ENCODE measurements at places on chromosomes 5 and 9.

DNA sequence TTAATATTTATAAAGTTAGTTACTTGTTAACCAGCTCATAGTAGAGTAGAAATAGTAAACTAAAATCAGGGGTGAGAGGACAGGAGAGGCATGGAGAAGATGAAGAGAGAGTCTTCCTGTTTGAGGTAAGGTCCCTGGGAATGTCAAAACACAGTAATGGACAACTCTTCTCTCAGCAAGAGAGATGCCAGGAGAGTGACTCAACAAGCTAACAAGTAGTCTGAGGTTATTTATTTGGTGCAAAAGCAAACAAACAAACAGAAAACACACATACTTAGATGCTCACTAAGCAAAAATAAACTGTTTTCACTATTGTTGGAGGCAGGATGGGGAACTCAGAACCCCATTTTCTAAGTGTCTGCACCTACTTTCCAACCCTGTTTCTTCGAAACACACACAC, 333.2 kb upstream of the RFX3 start:
- DNase-seq = no peak

GRCh38 chr9:136968333-136969127, 8.8 kb upstream of the PTGDS start:
- no peak for DNase-seq

- DNase-seq = no peak
Observed at GRCh38 chr5:2015961-2016360, 133.2 kb upstream of the IRX4 start.

- no peak for DNase-seq
Observed at GRCh38 chr5:67061511-67061910, 135.1 kb downstream of the CD180 start.

- DNase-seq = peak; percentile 35
Observed at GRCh38 chr5:55344392-55344992, 36.7 kb downstream of the MTREX start.

- DNase-seq = no peak
Observed at GRCh38 chr9:8521112-8521511, 721.5 kb upstream of the DMAC1 start.

GRCh38 chr5:139287890-139288635, 5.5 kb upstream of the MATR3 start:
- peak; percentile 42 for DNase-seq

DNA sequence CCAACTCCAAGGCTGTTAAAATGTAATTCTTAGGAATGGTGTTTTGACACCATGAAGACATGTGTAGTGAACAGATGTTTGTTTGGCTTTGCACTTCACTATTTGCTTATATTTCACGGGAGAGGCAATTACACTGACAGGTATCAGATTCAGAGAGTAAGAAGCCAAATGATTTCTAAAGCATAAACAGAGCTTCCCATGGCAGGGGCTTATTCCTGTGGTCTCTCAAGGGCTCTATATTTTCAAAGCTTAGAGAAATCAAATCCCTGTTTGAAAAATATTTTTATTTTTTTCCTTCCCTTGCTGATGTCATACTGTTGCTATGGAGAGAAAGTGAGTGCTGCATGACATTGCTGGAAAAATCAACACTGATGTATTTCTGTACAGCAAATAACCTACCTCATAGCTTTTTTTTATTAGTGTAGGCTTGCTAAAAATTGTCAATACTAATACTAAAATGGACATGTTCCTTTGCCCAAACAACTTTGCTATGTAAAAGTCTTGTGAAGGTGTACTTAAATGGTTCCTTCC, 161.4 kb downstream of the GIN1 start:
- peak; percentile 19 for DNase-seq

DNA sequence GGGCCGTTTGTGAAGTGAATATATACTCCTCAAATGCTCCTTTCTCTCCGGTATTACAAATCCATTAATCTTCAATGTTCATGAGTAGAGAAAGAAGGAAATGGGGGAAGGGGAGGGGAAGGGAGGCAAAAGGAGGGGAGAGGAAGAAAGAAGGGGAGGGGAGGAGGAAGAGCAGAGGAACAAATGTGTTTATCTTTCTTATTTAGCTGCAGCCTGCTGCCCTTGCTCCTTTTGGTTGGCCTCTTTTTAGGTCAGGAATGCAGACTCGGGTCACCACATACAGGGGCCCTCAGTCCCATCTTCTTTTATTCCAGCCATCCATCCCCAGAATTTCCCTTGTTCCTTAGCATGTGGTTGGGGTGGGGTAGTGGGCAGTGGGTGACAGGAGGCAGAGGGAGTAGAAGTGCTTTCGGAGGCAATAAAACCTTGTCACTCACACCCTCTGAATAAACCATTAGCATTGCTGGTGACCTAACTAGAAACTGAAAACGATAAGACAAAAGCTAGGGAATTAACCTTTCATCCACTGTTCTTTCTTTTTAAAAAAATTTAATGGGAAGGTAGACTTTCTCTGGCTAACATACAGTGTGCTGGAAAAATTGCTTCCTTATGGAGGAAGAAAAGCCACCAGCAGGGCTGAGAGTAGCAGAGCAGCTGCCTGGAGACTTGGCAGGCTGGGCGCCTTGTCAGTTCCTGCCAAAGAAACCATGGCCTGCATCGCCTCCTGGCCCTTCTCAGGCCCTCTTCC, 16.8 kb upstream of the PRLR start:
- no peak for DNase-seq
